Esophagus squamous epithelium (tissue), 5 donors: ENCODE measurements at places on chromosomes 7 and 10. TPM values are rescaled to one million over a fixed set of nuclear protein-coding genes. Genes with fewer than 3 reads are reported as not detected.

GRCh38 chr10:118522791-118523498 is 72.5 kb downstream of the PRLHR start:
- DNase-seq = no peak
- H3K36me3 ChIP-seq = no peaks in the 10 kb centered on the region
- no peak overlapping the region for H3K27ac ChIP-seq
- H3K4me3 ChIP-seq = no peak overlapping the region

DNA sequence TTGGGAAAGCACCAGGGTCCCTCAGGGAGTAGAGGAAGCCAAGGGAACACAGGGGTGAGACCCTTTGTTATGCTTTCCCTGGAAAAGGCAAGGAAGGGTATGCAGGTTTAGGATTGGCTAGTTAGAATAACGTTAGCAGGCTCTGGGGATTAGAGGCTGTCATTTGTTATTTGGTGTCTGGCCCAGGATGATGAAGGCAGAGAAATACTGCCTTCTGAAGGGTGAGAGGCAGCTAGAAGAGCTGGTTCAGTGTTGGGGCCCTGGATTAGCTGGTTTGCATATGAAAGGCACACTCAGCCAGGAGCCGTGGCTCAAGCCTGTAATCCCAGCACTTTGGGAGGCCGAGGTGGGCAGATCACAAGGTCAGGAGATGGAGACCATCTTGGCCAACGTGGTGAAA is 3.0 kb upstream of the PILRA start:
- no peak for DNase-seq
- H3K36me3 ChIP-seq = no peaks in the 10 kb centered on the region
- H3K4me1 ChIP-seq = no peaks in the 10 kb centered on the region
- no peaks in the 10 kb centered on the region for H3K27me3 ChIP-seq
- H3K4me3 ChIP-seq = no peak overlapping the region
- no peak overlapping the region for H3K27ac ChIP-seq

The CTBP2 gene
- 41.8 TPM for total RNA-seq

The IGF2BP3 gene
- 1.3 TPM for total RNA-seq

The PTPRN2 gene
- 2.7 TPM for total RNA-seq

The OR2A1 gene
- not detected for total RNA-seq
